ENCODE measurements at places on chromosomes 6 and 20.

DNA sequence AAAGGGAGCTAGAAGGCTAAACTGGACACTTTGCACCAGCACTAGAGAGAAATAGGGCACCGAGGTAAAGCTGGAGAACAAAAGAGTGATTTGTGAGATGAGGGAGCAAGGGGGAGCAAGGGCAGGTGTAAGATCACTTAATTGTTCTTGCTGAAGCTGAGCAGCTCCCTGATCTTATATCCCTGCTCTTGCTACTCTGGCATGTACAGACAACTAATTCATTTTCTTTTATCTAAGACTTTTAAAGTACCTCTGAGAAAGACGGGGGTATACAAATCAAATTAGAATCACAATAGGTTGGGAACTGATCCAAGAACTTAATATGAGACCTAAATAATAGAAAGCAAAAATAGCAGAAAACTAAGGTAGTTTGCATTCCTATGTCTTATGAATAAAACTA lies 381.7 kb upstream of the POU3F2 start:
- no peak for DNase-seq

- DNase-seq = no peak
Observed at GRCh38 chr6:43389730-43390295, 20.4 kb upstream of the ZNF318 start.

- DNase-seq = no peak
Observed at GRCh38 chr6:15316754-15317153, 70.9 kb downstream of the JARID2 start.

GRCh38 chr6:161091972-161092701 lies 100.6 kb downstream of the MAP3K4 start:
- peak; percentile 75 for DNase-seq

- DNase-seq = no peak
Observed at GRCh38 chr20:21143194-21143890, 17.5 kb downstream of the KIZ start.

DNA sequence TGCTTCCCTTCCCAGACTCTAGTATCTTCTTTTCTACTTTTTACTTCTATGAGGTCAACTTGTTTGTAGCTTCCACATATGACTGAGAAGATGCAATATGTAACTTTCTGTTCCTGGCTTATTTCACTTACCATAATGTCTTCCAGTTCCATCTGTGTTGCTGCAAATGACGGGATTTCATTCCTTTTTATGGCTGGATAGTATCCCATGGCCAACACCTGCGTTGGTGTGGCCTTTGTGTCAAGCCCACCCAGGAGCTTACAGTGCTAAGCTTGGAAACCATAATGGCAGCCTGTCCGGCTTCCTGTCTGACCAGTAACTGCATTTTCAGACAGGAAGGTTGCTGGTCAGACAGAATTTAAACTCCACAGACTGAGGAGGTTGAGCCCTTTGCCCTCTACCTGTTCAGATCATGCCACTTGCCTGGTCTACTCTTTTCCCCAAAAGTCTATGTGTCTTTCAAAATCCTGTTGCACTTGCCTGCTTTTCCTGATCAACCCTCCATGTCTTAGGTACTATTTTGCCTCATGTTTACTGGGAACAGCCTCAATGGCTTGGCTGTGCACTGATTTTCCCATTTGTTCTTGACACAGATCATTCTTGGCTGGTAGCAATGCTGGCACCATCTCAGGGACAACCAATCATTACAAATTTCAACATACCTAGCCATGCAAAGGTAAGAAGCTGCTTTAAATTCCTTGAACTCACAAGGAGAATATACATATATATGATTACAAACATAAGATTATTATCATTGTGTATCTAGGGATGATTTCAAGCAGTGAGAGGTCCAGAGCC lies 114.3 kb upstream of the PLEKHG1 start:
- no peak for DNase-seq

- peak; percentile 68 for DNase-seq
Observed at GRCh38 chr20:62815066-62815991, 1.5 kb upstream of the COL9A3 start.

GRCh38 chr20:19583532-19584175 lies 174.4 kb upstream of the RIN2 start:
- peak; percentile 68 for DNase-seq

DNA sequence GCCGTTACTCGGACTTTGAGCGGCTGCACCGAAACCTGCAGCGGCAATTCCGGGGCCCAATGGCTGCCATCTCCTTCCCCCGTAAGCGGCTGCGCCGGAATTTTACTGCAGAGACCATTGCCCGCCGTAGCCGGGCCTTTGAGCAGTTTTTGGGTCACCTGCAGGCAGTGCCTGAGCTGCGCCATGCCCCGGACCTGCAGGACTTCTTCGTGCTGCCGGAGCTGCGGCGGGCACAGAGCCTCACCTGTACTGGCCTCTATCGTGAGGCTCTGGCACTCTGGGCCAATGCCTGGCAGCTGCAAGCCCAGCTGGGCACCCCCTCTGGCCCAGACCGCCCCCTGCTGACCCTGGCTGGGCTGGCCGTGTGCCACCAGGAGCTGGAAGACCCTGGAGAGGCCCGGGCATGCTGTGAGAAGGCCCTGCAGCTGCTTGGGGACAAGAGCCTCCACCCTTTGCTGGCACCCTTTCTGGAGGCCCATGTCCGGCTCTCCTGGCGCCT lies 7.2 kb downstream of the SNX21 start:
- DNase-seq = no peak

DNA sequence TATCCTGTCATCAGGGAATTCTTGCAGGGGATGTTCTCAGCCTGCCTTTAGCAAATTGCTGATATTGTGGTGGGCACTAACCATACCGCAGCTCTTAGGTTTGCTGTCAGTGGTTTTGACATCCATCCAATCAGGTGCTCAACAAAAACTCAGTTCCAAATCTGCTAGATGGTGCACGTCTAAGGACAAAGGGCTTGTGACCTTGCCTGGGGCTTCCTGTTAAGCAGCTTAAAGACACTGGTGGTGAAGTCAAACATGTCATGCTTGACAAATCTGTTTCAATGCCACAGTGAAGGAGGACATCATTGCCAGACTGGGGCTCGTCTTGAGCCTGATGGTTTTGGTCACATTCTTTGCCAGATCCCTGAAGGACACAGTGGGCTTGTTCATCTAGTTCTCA lies 179.8 kb upstream of the NOX3 start:
- no peak for DNase-seq

DNA sequence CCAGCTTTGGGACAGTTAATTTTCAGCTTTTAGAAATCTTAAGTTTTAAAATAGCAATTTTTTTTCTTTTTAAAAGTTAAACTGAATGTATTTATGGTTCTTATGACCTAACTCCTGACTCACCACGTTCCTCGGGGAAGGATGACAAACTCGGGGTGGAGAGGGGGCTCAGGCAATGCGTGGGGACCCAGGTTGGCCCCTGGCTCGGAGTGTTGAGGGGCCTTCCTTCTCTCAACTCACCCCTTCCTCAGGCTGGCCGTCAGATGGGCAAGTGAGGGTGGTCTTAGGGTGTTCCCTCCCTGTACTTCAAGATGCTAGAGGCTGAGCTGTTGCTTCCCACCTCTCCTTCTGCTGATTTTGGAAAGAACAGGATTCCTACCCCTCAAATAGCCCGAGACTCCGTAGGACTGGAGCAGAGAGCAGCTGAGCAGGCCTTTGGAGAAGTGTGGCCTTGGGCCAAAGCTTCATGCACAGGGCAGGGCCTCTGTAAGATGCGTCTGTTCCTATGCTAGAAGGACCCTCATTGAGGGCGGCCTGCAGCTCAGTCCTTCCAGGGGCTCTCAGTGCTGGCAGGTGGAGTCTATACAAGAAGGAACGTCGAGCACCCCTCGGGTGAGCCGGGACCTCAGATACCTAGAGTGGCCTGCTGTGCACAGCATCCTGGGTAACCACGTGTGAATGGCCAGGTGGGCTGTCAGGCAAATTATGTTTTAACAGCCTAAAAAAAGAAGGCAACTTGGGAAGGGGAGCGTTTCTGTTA lies 79.3 kb downstream of the TCP11 start:
- no peak for DNase-seq

- DNase-seq = no peak
Observed at GRCh38 chr6:154367839-154368695, 11.5 kb upstream of the IPCEF1 start.

- peak; percentile 77 for DNase-seq
Observed at GRCh38 chr6:54291146-54291545, 17.1 kb upstream of the TINAG start.

DNA sequence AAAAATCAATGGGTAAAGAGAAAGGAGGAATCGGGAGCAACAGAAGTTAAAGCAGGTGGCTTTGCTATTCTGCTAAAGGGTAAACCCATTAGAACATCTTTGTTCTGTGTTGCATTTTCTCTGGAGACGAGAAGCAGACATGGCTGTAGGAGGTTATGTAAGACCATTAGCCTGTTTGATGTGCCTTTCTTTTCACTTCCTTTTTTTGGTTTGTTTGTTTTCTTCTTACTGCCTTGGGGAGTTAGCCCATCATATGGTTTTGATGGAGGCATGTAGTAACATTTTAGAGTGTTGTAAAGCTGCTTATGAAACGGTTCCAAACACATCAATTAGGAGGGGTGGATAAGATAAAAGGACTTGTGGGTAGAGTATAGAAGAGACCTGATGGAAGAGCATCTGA lies 131.0 kb downstream of the DOK5 start:
- DNase-seq = no peak

- no peak for DNase-seq
Observed at GRCh38 chr6:127199470-127199869, 67.2 kb upstream of the RNF146 start.

DNA sequence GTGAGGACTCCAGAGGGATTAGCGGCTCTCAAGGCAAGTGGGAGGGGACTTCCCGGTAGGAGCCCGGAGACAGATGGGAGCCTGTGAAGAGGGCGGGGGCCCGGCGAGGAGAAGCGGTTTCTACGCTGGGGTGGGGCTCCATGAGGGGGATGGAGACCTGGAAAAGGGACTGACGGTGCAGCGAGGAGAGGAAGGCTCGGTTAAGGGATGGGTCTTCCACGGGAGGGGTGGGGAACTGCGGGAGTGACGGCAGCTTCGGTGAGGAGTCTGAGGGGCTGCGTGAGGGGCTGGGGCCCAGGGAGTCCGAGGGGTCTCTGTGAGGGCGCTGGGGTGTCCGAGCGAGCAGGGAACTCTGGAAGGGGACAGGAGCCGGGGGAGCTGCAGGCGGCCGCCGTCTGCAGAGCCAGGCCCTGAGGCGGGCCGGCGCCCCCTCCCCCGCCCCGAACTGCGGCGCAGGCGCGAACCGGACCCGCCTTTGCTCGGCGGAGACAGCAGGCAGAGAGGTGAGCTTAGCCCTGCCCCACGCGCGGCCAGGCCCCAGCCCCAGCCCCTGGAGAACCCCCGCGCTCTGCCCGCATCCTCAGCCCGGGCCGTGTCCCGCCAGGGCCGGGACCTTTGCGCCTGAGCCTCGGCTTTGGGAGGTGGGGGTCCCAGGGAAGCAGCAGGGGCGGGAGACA lies at the start of gene NRSN2:
Gene NRSN2, plus strand, starts transcription at position 472 of the 677 bp plus-strand sequence. CDS start 2,533 bp downstream, outside the sequence.
- DNase-seq = peak; percentile 77

DNA sequence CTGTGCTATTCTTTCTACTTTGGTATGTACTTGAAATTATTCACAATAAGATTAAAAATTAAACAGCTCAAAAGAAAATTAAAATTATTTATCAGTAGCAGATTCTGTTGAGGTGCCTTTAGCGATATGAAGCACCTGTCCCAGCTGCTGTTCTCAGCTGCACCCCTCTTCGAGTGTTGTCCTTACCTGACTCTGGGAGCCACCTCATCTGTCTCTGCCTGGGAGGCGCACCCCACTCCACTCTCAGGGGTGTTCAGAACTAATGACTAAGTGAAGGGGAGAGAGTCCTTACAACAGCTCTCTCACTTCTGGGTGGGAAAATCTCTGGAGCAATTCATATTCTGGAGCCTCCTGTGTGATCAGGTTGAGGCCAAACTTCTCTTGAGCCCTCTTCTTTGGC lies 745.7 kb downstream of the RFPL4B start:
- no peak for DNase-seq

GRCh38 chr6:88856566-88856965 lies 106.9 kb downstream of the RNGTT start:
- peak; percentile 8 for DNase-seq

GRCh38 chr6:151392427-151392826 lies 1.1 kb upstream of the ZBTB2 start:
- no peak for DNase-seq

GRCh38 chr20:49894073-49894470 lies 21.3 kb downstream of the SPATA2 start:
- DNase-seq = no peak

- DNase-seq = no peak
Observed at GRCh38 chr6:111481836-111482187, 1.2 kb downstream of the REV3L start.

DNA sequence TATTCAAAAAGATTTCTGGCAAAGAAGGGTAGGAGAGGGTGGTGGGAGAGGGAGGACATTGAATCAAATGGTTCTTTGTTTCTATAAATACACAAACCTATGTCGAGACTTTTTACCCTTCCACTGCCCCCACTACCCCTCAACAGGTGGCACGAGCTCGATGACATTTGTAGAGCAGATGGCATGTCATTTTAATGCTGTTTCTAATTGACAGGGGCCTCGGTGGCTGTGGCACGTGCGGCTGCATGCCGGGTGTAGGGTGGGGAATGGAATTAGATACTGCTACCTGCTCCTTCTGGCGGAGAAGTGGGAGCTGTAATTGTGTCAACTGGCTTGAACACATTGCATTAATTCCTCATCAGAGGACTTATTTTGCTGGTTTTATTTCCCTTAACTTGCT lies 29.1 kb upstream of the SASH1 start:
- DNase-seq = no peak

DNA sequence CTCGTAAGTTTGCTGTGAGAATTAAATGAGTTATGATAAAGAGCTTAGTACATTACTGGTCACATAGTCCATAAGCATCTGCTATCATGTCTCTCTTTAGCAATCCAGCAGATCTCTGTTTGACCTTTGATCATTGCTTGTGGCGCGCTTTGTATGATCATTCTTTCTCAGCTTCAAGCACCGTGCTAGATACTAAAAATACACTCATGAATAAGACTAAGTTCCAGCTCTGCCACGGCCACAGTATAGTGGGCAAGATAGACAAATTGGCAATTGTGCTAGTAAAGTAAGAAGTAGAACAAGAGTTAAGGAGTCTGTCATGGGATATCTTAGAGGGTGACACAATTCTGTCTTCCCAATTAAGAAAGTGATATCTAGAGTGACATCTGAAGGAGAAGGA lies 75.2 kb upstream of the ADGRF1 start:
- DNase-seq = no peak

Measured in EH (cell line).